Activated T-helper 2 cell treated with anti-CD3 and anti-CD28 coated beads, Interferon-gamma antibody, Interleukin-2, Interleukin-4, amounts not matched to agents 10 μg/mL and 5 μg/mL and 100 μg/mL, durations not matched to agents 14 hours and 24 hours and 36 hours (primary cell): ENCODE measurements at places on chromosomes 12 and 14. TPM values are rescaled to one million over a fixed set of nuclear protein-coding genes. Genes with fewer than 3 reads are reported as not detected.

GPR65 gene
- total RNA-seq, result 11.0 and 11.6 TPM in 2 replicates

RNASE3 gene
- total RNA-seq, result not detected in 2 replicates

SIX6 gene
- total RNA-seq, result not detected in 2 replicates

SLC5A8 gene
- total RNA-seq, result not detected in 2 replicates

SLC41A2 gene
- total RNA-seq, result 4.3 and 8.2 TPM in 2 replicates

TIGAR gene
- total RNA-seq, result 8.7 and 9.5 TPM in 2 replicates

SYCP3 gene
- 0.50 and 0.92 TPM in 2 replicates for total RNA-seq

SLC7A7 gene
- 0.25 TPM in 1 of 2 replicates, not detected in the other for total RNA-seq

RASSF9 gene
- total RNA-seq, result not detected in 2 replicates

MDM1 gene
- total RNA-seq, result 13.1 and 14.8 TPM in 2 replicates

LIN7A gene
- total RNA-seq, result 0.48 and 0.68 TPM in 2 replicates
